Suppressor macrophage (primary cell): ENCODE measurements at places on chromosomes 4 and X.
A peak's percentile ranks its signal among the peaks of the same experiment; 100 is the strongest.

DNA sequence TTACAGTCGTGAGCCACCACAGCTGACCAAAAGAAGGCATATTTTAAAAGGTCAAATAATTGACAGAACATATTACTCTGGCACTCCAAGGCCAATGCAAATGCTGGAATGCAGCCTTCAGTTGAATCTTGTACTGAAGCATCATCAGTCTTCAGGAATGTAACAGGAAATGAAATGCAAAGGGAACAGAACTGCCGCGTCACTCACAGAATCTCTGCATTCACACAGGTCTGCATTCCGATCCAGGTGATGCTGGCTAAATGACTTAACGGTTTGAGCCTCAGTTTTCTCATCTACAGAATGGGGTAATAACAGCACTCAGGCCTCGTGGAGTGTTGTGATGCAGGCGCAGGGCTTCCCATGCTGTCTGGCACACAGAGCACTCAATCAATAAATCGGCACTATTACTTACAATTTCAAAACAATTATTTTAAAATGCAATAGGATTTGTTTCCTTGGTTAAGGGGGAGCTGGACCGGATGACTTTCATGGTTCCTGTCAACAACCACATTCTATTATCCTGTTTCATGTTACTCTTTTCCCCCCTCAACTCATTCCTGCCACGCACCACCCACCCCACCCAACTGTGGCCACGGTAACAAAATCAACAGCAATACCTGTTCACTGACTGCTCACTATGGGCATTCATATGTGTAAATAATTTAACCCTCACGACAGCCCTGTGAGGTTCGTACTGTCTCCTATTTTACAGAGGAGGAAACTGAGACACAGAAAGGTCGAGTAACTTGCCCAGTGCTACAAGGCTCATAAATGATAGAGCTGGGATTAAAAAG, 32.4 kb downstream of the IGFBP7 start:
- no peak for DNase-seq

DNA sequence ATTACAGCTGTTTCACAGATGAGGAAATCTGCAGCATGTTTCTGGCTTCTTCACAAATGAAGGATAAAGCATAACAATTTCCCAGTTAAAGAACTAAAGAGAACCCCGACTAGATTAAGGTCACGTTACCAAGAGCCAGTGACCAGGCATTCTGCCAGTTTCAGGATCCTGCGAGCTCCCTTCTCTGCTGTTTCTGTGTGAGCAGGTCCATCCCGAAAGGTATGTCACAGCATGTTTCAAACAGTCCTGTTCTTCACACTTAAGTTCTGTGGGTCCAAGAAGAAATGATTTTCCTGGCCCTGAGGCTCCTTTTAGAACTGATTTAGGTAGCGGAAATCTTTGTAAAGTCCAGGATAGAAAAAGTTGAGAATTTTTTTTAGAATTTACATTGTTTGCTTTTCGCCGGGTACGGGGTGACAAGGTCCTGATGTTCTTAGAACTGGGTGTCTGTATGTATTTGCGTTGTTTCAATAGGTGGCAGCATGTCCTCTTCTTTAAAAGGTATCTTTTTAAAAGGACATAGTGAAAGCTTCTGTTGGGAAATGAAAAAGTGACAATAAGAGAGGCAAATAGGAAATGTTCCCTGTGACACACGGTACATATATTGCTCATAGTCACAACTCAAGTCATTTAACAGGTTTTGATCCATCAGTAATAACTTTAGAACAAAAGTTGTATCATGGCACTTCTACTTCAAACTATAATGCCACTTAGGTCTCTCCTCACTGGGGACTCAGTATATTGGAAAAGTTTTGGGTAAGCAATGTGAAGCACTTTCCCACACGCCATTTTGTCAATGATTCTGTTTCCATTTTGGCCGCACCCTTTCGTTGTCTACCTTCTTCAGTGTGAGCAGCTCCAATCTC, 18.4 kb downstream of the IL21 start:
- DNase-seq: peak; percentile 22

DNA sequence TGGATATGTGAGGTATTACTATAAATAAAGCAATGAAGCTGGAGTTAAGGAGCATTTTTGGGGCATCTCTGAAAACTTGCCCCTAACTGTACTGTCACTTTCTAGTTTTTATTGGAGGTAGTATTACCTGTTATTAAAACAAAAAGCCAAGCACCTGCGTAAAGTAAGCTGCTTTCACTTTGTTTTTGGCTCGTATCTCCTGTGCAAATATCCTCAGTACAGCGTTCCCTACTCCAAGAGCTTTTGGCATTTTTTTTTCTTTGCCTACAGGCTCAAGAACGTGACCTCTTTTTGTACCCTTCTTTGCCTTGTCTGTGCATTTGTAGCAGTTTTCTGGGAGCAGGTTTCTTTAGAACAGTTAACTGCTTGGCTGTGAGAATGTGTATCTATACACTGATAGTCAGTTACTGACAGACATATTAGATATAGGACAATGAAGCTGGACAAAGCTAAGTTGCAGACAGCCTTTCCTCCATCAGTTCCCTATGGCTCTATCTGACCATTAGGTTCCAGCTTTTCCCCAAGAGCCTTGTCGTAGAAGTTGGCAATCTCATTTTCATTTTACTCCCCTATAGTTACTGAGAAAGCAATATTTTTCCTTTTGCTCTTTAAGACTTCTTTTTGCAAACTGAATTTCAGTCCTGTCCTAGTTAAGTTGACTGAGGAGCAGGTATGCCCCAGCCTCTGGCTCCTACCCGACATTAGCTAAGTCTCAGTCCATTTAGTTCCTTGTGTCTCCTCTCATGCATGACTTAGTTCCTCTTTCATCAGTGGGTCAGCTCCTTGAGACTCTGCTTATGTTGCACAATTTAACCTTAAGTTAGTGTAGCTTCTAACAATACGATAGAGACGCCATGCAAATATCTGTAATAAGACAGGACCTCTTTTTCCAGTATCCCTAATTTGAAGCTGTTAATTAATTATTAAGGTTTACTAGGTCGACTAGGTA, 71.5 kb upstream of the HPRT1 start:
- peak; percentile 75 for DNase-seq

- peak; percentile 73 for DNase-seq
Observed at GRCh38 chr4:1072830-1073446, 40.4 kb downstream of the RNF212 start.

DNA sequence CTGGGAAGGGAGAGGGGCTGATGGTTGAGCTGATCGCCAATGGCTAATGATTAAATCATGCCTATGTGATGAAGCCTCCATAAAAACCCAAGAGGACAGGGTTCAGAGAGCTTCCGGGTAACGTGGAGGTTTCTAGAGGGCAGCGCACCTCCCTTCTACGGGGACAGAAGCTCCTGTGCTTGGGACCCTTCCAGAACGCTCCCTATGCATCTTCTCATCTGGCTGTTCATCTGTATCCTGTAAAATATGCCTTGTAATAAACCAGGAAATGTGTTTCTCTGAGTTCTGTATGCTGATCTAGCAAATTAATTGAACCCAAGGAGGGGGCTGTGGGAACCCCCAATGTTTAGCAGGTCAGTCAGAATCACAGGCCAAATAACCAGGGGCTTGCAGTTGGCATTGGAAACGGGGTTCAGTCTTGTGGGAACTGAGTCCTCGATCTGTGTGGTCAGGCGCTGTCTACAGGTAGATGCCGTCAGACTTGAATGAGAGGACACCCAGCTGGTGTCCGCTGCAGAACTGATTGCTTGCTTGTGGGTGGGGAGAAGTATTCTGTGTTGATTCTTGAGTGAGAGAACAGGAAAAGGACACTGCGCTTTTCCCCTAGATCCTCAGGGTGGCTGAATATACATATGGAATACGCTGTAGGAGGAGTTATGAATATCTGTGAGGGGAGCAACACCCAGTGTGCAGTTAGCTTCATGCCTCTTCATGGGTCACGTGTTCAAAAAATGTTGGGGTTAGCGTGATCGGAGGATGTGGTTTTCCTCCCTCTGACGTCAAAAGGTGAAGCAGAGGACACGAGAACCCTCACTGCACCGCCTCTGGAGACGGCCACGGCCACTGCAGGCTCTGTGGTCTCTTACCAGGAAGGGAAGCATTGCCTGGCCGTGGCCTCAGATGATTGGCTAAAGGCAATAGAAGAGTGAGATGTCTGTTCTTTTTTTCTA, 29.2 kb downstream of the HTT-AS start:
- DNase-seq: peak; percentile 97

GRCh38 chrX:53262918-53263394, 18.4 kb downstream of the IQSEC2 start:
- peak; percentile 75 for DNase-seq

- no peak for DNase-seq
Observed at GRCh38 chrX:152202886-152203285, 64.5 kb upstream of the MAGEA10 start.

DNA sequence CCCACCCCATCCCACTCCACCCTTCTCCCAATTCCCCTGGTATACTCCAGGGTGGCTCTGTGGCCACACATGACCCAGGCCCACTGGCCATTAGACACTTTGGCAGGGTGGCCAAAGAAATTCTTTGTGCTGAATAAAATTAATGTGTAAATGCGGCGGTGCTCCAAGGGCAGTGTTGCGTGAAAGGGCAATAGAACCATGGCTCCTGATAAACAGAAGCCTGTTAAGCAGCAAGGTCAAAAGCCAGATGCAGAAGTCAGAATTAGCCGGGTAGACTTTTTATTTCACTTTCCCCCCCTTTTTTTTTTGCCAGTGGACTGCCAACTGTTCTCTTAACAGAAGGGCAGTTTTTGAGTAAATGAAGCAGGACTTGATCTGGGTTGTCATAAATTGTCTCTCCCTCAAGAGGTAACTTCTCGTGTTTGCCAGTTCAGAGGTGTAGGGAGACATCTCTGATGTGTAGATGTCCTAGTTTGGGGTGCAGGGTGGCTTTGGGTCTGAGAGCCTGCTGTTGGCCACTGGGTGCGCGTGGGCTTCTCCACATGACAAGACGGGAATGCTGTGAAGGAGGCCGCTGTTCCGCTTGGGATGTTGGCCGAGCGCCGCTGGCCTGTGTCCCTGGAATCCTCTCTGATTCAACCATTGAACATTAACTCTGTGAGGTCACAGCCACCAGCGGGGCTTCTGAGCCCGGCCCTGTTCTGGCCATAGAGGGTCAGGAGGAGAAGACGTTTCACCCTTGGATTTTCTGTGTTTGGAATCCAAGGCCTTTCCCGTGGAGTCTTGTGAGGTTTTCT, 139.5 kb downstream of the TBL1X start:
- DNase-seq: no peak

- no peak for DNase-seq
Observed at GRCh38 chrX:18828832-18829404, 121.5 kb downstream of the PPEF1 start.

DNA sequence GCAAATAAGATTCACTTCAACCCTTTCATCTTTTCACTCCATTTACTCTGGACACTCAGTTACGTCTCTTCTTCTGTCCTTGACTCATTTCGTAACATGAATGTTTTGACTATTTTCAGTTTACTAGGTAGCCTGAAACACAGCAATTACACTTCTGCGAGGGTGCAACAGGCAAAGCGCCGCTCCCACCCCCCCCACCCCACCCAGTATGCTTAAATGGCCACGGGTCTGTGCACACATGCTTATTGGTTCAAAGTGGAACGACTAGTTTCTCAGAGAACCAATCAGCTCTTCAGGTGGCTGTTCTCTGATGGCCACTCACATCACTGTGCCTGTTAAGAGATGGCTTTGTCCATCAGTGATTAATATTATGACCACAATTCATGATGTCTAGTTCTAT, 3.5 kb downstream of the BEND4 start:
- DNase-seq: no peak

GRCh38 chr4:60314416-60314815, 885.7 kb upstream of the ADGRL3 start:
- no peak for DNase-seq

DNA sequence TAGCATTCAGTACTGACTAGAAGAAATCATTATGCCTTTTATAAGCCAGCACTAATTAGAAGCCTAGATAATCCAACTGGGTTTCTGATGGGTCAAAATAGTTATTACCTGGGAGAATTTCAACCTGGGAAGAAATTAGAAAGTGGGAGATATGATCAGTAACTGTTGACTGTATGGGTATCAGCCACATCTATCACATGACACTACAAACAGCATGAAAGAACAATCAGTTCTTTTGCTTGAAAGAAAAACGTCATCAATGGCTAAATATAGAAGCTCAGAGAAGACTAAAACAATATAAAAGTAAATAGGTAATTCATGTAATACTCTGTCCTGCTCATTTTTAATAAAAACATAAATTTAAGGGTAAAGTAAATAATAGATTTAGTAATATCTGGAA, 145.1 kb downstream of the CAMK2D start:
- no peak for DNase-seq

DNA sequence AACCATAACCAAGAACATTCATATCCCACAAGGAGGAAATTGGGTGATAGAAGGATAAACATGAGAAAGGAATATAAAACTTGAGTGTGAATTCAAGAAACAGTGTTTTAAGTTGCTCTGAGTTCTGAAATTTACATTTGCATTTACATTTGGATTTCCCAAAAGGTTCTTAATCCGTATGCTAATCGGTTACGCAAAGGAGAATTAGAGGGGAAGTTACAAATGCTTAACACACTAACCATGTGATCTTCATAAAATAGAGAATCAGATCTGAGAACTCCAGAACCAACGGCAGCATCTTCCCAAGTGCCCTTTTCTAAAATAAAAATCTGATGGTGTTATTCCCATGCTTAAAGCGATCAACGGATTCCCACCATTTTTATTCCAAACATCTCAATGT, 48.0 kb downstream of the PROM1 start:
- no peak for DNase-seq

DNA sequence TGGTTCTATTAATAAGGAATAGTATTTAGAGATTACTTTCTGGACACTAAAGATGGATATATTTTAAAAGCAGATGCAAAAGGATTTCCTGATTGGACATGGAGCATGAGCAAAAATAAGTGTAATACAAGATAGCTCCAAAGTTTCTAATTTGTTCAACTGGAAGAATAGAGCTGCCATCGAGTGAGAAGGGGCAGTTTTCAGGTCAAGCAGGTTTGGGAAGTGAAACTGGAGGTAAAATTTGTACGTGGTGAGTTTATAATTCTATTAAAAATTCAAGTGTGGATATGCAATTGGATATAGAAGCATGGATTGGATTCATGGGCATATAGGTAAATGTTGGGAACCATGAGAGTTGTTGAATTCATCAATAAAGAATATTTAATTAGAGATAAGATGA, 31.8 kb downstream of the PRDM8 start:
- DNase-seq: no peak

DNA sequence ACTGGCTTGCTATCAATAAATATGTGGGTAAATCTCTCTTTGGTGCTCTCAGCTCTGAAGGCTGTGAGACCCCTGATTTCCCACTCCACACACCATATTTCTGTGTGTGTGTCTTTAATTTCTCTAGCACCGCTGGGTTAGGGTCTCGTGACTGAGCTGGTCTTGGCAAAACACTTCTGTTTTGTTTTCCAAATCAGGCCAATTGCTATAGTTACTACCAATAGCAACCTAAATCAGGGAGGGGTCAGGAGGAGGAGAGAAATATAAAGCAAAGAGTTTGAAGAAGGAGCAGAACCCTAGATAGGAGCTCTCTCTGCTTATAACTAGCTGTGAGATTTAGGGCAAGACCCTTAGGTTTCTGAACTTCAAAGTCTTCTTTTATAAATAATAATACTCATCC, 250.5 kb upstream of the IGFBP7 start:
- no peak for DNase-seq
